K562 (cell line): ENCODE measurements at places on chromosomes 12 and 14.
A peak's percentile ranks its signal among the peaks of the same experiment; 100 is the strongest.

- no peak for DNase-seq
Measured at GRCh38 chr14:71113376-71113775, 206.1 kb downstream of the PCNX1 start.

DNA sequence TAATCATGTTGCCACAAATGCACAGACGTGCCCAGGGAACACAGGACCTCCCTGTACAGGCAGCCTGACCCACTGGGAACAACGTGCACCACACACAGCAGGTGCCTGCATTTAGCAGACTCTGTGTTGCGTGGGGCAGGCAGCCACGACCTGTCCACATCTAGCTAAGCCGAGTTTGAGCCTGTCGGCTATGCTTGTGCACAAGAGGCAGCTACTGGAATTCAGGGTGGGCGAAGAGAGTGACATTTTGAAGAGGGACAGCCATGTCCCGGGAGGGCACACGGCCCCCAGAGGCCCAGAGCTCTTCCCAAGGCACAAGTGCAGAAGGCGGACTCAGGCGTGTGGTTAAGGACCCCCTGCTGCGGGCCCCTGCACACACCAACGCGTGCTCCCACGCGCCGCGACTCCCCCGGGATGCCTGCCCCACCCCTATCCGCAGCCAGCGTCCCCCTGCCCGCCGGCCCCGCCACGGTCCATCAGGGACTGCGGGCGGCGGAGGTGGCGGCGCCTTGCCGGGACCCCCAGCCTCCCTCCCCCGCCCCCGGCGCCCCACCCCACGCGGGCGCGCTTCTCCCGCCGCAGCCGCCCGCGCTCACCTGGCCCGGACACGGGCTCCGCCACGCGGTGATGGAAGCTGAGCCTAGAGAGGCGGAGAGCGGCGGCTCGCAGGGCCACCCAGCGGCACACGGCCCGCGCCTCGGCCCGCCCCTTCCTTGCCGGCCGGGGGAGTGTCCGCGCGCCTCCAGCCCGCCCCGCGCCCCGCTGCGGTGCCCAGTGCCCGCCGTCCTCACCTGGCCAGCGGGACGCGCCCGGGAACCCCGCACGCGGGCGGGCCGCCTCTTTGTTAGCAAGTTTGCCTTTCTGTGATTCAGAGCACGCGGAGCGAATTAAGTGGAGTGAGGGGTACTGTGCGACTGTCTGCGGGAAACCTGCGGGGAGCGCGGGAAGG, 125.3 kb upstream of the PRMT8 start:
- DNase-seq: peak; percentile 12

- no peak for DNase-seq
Measured at GRCh38 chr12:51403159-51403558, 12.0 kb upstream of the GALNT6 start.

DNA sequence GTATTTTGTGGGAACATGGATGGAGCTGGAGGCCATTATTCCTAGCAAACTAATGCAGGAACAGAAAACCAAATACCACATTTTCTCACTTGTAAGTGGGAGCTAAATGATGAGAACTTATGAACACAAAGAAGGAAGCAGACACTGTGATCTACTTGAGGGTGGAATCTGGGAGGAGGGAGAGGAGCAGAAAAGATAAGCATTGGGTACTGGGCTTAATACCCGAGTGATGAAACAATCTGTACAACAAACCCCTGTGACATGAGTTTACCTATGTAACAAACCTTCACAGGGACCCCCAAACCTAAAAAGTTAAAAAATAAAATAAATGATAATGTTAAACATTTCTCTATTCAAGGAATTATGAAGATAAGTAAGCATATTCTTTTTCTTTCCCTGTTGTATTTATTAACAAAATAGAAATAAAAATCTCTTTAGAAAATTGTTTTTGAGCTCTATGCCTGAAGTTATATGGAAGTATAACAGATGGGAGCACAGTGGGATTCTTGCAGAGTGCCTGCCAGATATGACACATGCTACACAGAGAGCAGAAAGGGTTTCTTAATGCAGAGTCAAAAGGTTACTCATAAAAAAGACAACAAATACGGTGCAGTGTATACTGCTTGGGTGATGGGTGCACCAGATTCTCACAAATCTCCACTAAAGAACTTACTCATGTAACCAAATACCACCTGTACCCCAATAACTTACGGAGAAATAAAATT, 52.0 kb upstream of the SYNE2 start:
- no peak for DNase-seq

GRCh38 chr14:20680843-20681347, 3.5 kb upstream of the RNASE4 start:
- DNase-seq: no peak

DNA sequence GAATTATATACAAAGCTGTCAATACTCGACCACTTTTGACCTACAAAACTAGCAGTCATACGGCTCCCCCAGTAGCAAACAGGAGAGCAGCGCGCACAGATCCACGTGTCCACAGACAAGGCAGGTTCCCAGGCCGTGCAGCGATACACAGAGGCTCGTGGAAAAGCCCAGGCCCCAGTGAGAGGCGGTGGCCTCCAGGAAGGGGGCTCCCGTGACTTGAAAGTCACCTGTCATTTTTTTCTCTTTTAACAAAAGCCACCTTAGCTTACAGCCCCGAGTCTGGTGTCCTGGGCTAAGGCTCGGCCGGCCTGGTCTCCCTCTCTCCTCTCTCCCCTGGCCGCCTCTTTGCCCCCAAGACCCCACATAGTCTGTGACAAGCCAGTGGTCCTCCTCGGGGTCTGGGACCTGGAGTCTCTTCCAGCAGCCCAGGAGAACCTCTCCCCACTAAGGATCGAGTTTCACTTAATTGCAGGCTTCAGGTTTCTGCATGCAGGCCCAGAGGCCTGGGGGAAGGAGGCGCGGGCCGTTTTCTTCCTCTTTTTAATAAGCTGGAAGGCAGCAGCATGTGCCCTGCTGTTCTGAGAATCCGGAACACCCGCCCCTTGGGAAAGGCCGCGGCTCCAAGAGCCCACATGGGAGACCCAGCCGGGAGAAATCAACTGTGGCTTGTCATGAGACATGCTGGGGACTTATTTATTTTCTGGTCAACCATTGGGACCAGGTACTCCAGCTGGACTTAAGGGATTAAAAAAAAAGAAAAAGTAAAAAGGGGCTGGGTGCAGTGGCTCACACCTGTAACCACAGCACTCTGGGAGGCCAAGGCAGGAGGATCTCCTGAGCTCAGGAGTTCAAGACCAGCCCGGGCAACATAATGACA, 15.9 kb downstream of the NCOR2 start:
- DNase-seq: no peak

- no peak for DNase-seq
Measured at GRCh38 chr12:79452906-79453305, 237.9 kb downstream of the PAWR start.

GRCh38 chr14:70942342-70942706, 35.1 kb downstream of the PCNX1 start:
- no peak for DNase-seq

DNA sequence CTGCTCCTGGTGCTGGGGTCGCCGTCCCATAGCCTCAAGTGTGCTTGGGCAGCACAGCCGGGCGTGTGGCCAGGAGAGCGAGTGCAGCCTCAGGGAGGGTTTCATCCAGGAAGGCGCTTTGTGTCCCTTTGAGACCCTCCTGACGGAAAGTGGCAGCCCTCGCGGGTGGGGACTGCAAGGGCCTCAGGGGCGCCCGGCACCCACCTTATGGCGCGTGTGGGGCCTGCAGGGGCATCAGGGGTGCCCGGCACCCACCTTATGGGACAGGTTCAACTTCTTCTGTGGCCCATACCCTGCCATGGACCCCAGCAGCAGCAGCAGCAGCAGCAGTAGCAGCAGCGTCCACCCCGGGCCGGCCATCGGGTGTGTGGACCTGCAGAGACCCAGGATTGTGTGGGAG, 4.5 kb downstream of the LRCOL1 start:
- DNase-seq: no peak

DNA sequence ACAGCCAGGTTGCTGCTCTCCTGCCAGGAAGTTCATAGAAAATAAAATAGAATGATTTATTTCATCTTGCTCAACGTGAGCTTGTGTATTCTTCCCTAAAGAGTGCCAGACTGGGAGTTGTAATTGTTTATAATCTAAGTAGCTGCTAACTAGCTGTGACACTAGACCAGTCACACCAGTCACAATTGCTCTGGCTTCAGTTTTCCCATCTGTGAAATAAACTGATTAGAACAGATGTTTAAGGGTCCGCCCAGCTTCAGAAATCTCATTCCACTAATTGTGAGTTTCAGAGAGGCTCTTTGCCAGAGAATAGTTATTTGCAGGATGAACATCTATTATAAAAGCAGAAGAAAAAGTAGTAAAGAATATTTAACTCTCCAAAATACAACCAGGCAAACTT, 55.6 kb upstream of the ZDHHC17 start:
- no peak for DNase-seq

- no peak for DNase-seq
Measured at GRCh38 chr14:68709007-68709406, 83.9 kb downstream of the ZFP36L1 start.

DNA sequence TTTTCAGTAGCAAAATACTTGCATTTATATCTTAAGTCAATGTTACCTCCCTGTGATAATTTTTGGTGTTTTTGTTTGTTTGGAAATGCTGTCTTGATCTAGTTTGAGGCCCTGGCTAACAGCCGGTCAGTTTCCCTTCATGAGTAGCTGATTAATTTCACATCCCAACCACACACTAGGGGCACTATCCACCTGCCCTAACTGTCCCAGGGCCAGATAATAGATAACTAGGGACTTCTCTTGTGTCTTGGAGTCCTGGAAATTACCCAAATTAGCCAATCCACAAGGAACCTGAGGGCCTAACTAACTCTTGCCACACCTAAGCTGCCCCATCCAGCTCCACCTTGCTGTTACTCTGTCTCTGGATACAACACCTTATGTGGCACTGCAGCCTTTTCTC, 399.9 kb downstream of the FOXG1 start:
- peak; percentile 2 for DNase-seq

GRCh38 chr14:76195003-76195402, 43.3 kb downstream of the GPATCH2L start:
- DNase-seq: no peak

DNA sequence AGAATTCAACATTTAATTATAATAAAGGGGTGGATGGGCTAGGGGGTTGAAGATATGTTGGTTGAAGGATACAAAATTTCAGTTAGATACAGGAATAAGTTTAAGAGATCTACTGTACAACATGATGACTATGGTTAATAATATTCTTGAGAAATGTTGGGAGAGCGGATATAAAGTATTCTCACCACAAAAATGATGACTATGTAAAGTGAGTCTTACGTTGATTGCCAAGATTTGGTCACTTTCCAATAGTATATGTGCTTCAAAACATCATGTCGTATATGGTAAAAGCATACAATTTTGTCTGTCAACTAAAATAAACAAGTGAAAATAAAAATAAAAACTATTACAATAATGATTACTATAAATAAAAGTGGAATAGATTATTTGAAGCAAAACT, 802.0 kb downstream of the C12orf50 start:
- DNase-seq: no peak

- DNase-seq: no peak
Measured at GRCh38 chr12:102298022-102298421, 100.4 kb upstream of the PMCH start.

DNA sequence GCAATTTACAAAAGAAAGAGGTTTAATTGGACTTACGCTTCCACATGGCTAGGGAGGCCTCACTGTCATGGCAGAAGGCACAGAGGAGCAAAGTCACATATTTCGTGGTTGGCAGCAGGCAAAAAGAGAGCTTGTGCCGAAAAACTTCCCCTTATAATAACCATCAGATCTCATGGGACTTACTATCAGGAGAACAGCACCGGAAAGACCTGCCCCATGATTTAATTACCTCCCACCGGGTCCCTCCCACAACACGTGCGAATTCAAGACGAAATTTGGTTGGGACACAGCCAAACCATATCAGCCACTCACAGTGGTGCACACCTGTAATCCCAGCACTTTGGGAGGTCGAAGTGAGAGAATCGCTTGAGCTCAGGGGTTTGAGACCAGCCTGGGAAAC, 68.5 kb downstream of the FBXL14 start:
- no peak for DNase-seq

- DNase-seq: no peak
Measured at GRCh38 chr14:24376448-24377070, 8.6 kb downstream of the NFATC4 start.

DNA sequence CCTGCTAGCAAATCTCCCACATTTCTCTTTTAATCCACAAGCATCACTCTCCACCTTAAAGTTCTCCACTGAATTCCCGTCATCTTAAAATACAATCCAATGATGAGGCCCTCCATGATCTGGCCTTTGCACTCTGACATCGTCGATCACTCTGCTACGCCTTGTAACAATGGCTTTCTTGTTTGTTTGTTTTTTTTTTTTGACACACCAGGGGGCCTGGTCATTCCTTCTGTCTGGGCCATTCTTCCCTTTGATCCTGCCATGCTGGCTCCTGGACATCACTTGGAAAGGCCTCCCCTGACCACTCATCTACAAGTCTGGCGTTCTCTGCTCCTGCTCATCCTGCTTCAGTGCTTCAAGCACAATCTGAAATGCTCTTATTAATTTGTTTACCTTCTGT, 233.5 kb downstream of the PPM1H start:
- no peak for DNase-seq

DNA sequence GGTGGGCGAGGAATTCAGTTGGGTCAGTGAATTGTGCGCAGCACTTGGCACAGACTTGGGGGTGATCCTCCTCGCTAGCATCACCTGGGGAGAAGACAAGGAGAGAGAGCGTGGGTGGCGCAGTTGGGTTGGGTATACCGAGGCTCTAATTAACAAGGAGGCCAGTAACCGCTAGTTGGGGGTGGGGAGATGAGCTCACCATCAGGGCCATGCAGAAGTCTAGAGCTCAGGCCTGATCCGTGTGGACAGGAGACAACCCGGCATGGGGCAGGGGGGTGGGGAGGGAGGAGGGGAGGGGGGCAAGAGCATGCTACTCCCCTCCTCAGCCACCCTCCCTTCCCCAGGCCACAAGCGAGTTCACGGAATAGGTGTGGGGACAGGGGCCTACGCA, 580 bp downstream of the SALL2 start:
- DNase-seq: peak; percentile 39

DNA sequence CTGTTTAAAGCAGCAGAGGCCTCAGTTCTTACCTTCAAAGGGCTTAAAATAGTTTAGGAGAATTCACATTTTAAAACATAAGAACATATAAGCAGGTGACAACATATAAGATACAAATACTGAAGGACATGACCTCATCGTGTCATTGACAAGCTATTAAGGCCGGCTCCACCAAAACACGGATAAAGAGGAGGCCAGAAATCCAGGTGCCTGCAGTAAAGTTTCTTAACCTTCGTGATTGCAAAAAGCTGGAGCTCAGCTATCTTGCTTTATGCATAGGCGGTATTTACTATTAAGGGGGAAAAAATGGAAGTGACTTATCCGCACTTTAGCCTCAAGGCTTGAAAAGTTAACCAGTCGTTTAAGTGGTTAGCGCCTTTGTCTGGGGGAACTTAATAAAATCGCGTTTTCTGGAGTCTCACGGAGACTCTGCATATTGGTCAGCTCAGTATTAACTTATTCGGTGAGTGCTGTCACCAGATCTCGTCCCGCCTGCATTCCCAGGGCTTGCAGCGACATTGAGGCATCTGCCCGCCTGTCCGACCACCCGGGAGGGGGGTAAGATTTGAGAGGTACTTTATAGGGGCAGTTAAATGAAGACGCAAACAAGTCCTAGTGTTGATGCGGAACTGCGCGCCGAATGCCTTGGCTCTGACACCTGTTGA, 1.1 kb upstream of the SP1 start:
- no peak for DNase-seq
